Calu3 (cell line): ENCODE measurements at places on chromosomes 6 and 20.

- no peak for DNase-seq
These were observed 16.2 kb downstream of the STAU1 start for GRCh38 chr20:49171909-49172308.

DNA sequence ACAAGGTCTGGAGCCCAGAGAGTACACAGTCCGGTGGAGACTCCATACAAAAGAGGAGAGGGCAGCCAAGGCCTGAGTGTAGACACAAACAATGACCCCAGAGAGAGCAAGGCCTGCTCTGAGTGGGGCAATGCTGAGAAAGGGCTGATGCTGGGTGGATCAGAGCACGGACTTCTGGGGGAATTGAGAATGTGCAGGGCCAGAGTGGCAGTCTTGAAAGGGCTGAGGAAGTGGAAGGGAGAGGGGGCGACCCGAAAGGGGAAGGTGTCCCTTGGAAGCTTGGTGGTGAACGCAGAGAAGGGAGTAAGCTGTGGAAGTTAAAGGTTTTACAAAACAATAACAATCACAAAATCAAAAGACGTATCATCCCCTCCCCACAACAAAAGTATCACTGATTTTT is 12.0 kb upstream of the GRM4 start:
- DNase-seq, result no peak

GRCh38 chr20:9412309-9412708 is 102.1 kb upstream of the LAMP5 start:
- DNase-seq, result no peak

- DNase-seq, result no peak
These were observed 230.3 kb downstream of the IBTK start for GRCh38 chr6:82017288-82017687.

- DNase-seq, result no peak
These were observed 12.8 kb downstream of the PHIP start for GRCh38 chr6:79065232-79065631.
